Femur (tissue), 1 donor: ENCODE measurements at places on chromosomes 13 and 19.

GRCh38 chr13:53237696-53238095, 209.1 kb downstream of the OLFM4 start:
- DNase-seq, result no peak

- no peak for DNase-seq
Measured at GRCh38 chr13:94057618-94058186, 421.8 kb downstream of the DCT start.

GRCh38 chr13:110648848-110649421, 33.6 kb downstream of the NAXD start:
- no peak for DNase-seq

- DNase-seq, result no peak
Measured at GRCh38 chr19:34323433-34324204, 41.4 kb upstream of the GPI start.

- DNase-seq, result no peak
Measured at GRCh38 chr13:61695147-61695546, 279.5 kb upstream of the PCDH20 start.

GRCh38 chr19:36092566-36092965, 18.4 kb upstream of the OVOL3 start:
- DNase-seq, result no peak

DNA sequence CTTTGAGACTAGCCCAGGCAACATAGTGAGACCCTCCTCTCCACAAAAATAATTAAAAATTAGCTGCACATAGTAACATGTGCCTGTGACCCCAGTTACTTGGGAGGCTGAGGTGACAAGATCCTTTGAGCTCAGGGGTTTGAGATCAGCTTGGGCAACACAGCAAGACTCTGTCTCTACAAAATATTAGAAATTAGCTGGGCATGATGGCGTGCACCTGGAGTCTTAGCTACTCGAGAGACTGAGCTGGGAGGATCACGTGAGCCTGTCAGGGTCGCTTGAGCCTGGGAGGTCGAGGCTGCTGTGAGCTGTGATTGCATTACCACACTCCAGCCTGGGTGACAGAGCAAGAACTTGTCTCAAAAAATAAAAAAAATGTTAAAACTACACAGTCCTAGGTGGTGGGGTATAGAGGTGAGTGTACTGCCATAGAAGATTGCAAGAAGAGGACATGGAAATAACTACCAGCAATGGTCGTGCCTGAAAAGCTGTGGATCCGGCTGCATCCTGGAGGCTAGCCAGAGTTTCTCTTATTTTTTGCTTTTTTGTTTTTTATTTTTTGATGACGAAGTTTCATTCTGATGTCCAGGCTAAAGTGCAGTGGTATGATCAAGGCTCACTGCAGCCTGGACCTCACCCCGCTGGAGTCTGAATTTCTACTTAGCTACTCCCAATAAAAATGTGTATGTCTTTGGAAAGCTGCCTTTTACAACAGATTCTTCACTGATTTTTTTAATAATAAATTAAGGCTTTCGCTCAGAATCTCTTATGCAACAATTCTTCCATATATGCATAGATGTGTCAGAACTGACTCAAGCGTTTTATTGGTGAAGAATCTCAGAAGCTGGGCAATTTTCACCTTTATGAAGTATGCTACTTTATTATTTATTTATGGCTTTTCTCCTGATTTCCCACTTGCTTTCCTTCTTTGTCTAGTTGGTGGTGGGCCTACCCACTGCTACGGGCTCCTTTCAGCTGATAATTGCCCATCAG, 393.8 kb downstream of the TSHZ3 start:
- DNase-seq, result no peak

DNA sequence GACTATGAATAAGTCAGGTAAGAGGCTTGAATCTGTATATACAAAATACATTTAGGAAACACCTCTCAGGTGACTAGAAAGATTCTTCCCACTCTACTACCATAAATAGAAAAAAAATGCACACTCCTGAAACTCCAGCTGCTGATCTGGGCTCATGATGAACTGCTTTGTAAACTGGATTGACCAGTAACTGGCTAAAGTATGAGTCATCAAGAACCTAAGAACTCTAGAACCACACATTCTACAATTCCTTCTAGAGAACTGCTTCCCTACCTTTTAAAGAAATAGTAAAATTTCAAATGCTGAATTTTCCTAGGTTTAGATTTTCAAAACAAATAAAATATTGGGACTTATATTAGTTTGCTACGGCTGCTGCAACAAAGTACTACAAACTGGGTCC, 55.2 kb downstream of the ELF1 start:
- no peak for DNase-seq

DNA sequence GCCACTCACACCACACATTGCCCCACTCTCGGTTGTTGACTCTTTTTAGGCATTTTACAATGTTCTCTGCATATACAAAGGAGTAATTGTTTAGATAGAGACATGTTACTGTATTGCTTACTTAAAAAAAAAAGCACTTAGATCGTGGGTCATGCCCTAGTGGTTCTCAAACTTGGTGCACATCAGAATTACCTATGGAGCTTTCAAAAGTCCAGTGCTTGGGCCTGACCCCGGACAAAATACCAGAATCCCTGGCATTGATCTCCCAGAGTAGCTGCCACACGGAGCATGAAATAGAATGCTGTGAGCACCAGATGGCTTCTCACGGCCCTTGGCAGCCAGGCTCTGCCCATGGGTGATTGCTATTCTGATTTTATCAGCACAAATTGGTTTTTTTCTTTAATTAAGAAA, 20.0 kb downstream of the ACP7 start:
- DNase-seq, result no peak

- DNase-seq, result no peak
Measured at GRCh38 chr19:34503531-34504272, 22.1 kb downstream of the WTIP start.

GRCh38 chr19:10431254-10431942, 11.1 kb downstream of the PDE4A start:
- DNase-seq, result no peak

DNA sequence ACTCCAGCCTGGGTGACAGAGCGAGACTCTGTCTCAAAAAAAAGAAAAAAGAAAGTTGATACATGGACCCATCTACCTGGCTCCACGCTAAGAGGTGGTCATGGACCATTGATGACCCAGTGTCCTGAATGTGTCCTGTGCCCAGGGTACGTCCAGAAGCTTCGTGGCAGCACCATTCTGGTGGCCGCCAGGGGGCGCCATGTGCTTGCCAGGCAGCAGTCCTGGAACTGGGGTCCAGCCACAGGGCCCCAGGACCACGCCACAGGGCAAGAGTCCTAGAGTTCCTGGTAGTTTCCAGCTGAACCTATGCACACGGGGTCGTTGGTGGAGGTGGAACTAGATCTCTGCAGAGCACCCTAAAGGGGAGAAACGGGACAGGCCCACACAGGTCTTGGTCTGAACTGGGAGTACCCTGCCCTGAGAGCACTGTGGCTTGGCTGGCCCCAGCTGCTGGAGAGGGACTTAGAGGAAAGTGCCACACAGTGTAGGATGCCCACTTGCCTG, 19.9 kb upstream of the FBXO27 start:
- peak; percentile 43 for DNase-seq

- DNase-seq, result peak; percentile 21
Measured at GRCh38 chr13:81686877-81687276, 1346.0 kb upstream of the SPRY2 start.

DNA sequence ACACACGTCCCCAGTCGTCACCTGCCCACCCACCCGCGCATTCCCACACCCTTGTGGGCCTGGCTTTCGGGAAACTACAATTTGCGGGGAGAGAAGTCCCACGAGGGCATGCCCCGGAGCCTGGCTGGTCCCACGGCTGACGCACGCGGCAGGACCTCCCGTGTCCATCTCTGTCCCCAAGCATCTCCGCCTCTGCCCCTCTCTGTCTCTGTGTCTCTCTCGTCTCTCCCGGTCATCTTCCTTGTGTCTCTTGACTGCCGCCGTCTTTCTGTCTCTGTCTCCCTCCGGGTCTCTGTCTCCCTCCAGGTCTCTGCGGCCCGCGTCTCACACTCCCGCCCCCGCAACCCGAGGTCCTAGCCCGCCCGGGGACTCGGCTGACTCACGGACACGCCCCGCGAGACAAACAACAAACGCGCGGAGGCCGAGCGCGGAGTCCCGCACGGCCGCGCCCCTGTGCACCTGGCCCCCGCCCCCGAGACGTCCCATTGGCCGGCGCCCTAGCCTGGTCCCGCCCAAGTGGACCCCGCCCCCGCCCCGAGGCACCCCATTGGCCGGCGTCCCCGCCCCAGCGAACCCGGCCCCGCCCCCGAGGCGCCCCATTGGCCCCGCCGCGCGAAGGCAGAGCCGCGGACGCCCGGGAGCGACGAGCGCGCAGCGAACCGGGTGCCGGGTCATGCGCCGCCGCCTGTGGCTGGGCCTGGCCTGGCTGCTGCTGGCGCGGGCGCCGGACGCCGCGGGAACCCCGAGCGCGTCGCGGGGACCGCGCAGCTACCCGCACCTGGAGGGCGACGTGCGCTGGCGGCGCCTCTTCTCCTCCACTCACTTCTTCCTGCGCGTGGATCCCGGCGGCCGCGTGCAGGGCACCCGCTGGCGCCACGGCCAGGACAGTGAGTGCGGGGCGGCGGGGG, at the start of gene FGF22:
Gene FGF22 (plus strand): TSS at position 627 of the 908 bp plus-strand sequence. CDS start 47 bp downstream, at position 674.
- DNase-seq, result peak; percentile 94

DNA sequence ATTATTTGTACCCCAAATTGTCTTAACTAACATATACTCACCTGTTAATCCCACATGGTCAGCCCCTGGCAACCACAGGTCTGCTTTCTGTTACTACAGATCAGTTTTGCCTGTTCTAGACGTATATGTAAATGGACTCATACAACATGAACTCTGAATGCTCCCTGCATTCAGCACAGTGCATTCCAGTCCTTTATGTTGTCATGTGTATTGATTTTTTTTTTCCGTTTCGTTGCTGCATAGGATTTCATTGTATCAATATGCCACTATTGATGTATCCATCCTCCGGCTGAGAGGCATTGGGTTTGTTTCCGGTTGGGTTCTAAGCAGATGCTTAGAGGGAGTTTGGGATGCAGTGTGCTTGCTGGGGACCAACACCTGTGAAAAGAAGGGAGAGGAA, 36.1 kb upstream of the TNFRSF19 start:
- no peak for DNase-seq

- no peak for DNase-seq
Measured at GRCh38 chr19:31969016-31969415, 376.4 kb upstream of the ZNF507 start.

- DNase-seq, result no peak
Measured at GRCh38 chr13:78977311-78977710, 318.4 kb upstream of the OBI1 start.

- DNase-seq, result no peak
Measured at GRCh38 chr13:26571518-26571917, 14.0 kb downstream of the WASF3 start.

GRCh38 chr19:5314907-5315298, 25.7 kb downstream of the PTPRS start:
- DNase-seq, result no peak

- DNase-seq, result peak; percentile 46
Measured at GRCh38 chr19:18385675-18386542, at the start of gene GDF15. Gene GDF15, plus strand, starts transcription at chr19:18386158. Its CDS starts 32 bp downstream, at chr19:18386190.

GRCh38 chr19:29700498-29700897, 14.6 kb downstream of the C19orf12 start:
- no peak for DNase-seq

DNA sequence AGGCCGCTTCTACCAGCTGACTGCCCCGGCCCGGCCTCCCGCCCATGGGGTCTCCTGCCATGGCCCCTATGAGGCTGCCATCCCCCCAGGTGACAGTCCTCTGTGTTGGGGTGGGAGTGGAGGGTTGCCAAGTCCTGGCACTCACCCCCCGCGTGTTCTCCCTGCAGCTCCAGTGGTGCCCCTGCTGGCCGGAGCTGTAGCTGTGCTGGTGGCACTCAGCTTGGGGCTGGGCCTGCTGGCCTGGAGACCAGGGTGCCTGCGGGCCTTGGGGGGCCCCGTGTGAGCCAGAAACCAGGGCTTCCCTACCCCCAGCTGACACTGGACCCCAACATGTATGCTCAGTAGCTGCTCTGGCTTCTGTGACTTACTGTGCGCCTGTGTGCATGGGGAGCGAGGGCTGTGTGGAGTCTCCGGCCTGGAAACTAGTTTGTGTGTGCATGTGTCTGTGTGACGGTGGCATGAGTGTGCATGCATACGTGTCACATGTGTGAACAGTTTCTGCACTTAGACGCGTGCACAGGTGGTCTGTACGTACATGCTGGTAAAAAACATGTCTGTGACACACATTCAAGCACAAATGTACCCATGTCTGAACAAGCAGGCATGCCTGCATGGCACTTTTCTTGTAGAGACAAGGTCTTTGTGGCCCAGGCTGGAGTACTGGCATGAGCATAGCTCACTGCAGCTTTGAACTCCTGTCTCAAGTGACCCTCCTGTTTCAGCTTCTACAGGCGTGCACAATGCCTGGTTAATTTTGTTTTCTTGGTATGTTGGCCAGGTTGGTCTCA, 4.9 kb downstream of the ACP4 start:
- DNase-seq, result no peak

DNA sequence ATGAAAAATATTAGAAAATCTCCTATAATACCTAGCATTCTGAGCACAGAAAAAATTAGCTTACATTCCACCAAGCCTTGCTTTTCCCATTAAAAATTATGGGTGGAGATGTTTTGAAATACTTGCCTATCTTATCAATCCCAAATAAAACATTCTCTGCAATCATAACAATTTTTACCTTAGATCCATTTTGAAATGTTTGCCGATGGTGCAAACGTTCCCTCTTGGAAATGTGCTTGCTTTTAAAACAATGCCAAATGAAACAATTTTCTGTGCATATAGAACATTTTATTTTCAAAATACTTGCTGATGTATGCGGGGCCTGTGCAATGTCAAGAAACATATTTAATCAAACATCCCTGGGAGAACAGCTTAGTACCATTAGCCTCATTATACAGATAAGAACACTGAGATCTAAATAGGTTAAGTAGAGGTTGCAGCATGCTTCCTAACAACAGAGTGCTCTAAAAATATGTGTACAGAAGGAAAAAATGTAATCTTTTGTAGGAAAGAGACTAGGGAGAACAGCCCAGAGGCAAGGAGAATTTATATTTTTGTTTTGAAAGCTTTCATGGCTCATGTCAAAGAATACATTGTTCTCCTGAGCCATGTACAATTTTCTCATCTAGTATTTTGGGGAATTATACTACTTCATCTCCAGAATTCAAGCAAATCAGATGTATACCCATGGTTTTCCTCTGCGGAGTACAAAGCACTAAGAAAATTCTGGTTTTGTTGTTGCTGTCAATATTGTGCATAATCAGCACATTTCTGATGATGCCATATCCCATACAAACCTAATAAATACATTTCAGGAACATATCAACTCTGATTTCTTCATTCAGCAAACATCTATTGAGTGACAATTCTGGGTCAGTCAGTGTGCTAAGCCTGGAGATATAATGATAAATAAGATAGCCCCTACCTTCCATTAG, 25.9 kb upstream of the FNDC3A start:
- DNase-seq, result no peak

DNA sequence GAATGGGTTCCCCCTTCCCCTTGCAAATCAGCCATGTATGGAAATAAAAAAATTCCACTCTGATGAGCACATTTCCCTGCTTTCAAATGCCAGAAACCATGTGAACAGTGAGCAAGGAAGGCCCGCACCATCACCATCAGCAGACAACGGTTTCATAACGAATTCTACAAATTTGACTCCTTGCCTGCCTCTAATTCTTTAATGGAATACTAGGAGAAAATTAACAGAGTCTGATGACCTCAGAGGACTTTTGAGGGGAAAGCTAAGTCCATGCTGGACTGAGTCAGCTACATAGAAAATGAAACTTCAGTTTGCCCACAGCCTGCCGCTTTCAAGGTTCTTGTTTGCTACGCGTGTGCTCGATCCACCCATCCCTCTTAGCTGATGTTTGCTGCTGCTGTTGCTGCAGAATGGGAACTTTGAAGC, 46.7 kb upstream of the KL start:
- no peak for DNase-seq

GRCh38 chr19:18730885-18731513, 47.5 kb downstream of the CRTC1 start:
- DNase-seq, result no peak
